ENCODE measurements at places on chromosomes 6 and 20.

GRCh38 chr6:145850671-145851070, 36.1 kb upstream of the FBXO30 start:
- DNase-seq: no peak

DNA sequence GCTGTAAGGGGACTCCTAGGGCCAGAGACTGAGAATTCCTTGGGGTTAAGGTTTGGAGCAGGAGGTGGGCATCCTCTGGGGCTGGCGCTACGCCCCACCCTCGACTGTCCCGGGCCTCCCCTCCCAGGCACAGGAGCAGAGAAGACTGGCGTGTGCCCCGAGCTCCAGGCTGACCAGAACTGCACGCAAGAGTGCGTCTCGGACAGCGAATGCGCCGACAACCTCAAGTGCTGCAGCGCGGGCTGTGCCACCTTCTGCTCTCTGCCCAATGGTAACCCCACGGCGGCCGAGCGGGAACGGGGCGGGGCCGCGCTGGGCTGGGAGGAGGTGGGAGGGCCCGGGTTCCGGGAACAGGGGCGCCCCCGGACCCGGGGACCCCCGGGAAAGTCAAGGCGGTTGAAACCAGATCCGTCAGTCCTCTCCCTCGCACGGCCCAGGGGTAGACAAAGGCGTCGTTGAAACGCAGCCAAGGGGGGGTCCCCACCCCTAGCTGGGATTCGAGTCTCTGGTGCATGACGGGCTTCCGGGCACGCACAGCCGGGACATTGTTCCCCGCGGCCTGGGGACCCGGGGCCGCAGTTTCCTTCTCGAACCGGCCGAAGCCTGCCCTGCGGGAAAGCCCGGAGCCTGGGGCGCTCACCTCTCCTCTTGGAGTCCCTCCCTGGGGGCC, 844 bp downstream of the WFDC2 start:
- no peak for DNase-seq

GRCh38 chr20:44357555-44358125, 2.1 kb downstream of the HNF4A start:
- DNase-seq: no peak

GRCh38 chr6:42963855-42964605, 3.5 kb downstream of the GNMT start:
- no peak for DNase-seq
